ENCODE measurements at places on chromosomes 7 and 10.

GRCh38 chr7:131995324-131995723, 438.9 kb upstream of the PODXL start:
- no peak for DNase-seq

- no peak for DNase-seq
Measured at GRCh38 chr10:97768322-97769315, 3.2 kb downstream of the SFRP5 start.

DNA sequence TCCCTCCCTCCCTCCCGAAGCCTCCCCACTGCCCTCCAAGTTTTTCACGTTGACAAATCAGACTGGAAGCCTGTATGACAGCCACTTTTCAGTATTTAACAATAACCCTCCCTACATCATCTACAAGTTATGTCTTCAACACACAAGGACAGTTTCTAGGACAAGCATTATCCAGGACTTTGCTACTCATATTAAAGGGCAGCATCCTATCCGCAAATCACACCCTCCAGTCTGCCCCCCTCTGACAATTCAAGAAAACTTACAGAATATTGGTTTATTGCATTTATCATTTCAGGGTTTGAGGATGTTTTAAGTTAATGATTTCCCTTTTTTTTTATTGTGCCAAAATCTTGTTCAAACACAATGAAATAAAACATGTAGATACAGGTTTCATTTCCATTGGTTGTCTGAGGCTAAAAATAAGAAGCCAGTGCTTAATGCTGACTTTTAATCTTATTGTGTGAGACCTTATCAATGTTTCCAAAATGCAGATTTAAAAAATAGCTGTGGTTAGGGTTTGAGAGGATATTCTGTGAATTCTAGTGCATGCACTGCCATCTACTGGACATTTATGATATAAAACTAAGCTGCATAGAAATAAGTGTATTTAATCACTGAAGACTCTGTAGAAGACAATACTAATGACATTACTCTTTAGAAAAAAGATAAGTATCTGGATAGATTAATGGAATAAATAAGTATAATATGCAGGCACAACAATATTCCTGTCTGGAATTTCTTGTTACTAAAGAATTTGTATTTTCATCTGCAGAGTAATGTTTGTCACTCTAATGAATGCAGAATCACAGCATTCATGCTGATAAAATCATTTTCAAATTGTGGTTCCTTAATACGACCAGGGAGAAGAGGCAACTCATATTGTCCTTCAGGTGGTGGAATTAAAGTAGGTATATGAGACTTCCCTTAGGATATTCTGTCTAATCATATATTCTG, 64.1 kb downstream of the CAV1 start:
- no peak for DNase-seq

DNA sequence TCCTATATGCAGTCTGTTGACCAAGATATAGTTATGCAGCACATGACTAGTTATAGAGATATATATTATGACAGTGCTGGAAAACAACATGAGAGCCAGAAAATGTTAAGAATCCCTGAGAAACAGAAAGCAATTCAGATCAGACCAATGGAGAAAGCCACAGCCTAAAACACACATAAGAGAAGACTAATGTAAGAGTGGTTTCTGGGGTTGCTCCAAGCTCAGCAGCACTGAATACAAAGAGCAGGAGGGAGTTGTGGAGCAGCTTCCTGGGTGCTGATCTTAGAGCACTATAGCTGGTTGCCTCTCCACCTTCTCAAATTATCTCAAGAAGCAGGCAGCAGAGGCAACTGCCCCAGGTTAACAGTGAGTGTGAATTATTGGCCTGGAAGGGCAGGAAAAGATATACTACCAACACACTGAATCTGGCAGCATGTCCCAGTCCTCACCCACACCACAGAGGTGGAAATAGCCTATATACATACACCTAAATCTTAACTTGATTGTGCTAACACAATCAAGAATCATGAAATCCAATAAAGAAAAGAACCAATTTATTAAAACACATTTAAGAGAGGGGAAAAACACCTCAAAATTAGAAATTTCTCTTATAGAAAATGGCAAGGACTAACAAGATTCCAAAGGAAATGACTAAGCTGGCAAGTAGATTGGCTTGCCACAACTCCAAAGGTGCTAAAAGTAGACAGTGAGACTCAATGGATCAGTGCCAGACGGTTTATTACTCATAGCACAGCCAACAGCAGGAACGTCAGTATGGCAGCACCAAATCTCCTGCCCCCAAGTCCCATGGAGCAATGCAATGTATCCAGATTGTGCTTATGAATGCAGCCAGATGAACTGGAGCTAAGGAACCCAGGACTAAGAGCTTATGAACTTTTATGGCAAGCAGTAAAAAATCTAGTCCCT, 5.1 kb downstream of the PTTG1IP2 start:
- no peak for DNase-seq

DNA sequence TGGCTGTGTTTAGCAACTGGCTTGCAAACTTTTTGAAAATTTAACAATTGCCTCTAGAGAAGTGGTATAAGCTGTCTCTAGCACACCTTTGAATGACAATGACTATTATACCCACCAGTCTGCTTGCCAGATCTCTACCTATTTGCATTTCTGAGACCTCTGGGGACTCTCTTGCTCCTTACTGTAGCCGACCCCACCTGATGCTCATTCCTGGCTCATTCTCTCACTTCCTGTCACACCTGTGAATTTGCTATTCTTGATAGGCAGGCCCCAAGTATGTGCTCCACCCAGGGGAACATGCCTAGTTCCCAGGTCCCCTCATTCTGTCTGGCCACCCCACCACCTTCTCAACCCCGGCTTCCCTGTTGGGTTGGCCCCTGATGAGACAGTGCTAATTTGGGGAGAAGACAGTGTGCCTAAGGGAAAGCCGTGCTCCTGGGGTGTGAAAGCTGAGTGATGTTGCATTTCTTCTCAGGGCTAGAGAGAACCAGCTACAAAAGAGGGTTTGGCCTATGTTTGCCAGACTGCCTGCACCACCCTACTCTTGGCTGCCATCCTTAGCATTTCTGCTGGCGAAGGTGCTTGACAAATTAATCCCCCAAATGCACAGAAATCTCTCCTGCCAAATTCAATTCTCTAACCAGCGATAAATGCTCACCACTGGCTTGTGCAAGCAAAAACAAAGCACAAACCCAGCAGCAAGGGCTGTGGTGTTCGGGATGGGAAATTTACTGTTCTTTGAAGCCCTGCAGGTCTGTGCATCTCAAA, 138.2 kb downstream of the RPS24 start:
- no peak for DNase-seq

DNA sequence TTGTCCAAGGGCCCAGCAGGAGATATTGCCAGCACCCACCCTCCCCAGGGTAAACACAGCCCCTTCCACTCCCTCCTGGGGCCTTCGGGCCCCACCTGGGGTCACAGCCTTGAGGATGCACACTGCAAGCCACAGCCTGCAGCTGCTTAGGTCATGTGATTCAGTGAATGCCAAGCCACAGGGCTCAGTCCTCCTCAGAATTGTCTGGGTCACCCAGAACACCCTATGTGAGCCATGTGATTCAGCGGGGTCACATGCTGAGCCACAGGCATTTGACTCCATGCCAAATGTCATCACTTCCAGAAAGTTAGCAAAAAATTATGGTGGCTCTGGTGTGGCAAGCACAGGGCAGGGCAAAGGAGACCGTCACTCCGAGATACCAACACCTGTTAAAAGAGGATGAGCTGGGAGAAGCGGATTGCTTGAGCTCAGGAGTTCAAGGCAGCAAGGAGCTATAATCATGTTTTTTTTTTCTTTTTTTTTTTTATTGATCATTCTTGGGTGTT, 17.2 kb upstream of the PSAP start:
- no peak for DNase-seq

GRCh38 chr7:35252612-35253459, 1.1 kb downstream of the TBX20 start:
- no peak for DNase-seq

DNA sequence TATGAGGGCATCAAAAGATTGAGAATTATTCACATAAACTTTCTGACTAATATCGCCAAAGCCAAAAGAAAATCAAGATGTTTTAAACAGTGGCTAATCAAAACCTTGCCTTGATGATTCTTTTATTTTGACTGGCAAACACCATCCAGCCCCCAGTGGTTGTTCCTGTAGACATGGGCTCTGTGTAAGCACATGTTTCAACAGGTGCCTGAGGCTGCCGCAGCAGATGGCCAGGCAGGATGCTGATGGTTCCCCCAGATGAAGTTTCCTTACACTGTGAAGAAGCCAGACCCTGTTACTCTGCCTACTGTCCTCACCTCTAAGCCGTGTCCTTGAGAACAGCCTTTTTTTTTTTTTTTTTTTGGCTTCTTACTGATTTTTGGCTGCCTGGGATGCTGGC, 146.5 kb downstream of the RAB11FIP2 start:
- no peak for DNase-seq

DNA sequence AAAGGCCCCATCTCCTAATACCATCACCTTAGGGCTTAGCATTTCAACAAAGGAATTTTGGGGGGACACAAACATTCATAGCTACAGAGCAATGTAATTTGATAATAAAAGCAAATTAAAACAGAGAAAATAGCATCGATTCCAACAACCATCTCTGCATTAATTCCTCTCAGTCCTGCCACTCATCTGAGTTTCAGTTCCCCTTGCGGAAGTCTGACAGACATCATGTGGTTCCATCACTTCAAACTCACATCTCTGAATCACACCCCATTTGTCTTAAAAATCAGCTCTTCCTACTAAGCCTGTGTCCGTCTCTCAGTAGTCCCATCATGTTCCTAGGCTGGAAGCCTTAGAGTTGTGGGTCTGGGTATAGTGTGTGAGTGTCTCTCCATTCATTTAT, 3.6 kb downstream of the ADCK2 start:
- DNase-seq = no peak

DNA sequence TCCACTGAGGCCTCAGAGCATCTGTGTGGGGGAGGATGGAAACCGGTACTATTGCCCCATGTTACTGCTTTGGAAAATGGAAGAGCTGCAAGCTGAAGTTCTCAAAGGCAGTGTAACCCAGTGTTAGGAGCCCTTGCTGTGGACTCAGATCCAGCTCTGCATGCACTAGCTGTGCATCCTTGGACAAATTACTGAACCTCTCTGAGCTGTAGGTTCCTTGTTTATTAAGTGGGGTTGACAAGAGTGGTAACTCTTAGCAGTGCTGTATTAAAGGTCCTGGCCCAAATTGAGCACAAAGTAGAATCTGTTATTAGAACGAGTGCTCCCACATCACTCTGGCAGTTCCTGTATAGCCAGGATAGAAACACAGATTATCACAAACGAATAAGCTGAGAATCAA, 234.2 kb downstream of the USP6NL start:
- no peak for DNase-seq

- no peak for DNase-seq
Measured at GRCh38 chr10:116444527-116445142, 17.0 kb downstream of the PNLIPRP3 start.

GRCh38 chr10:130339911-130340310, 203.7 kb downstream of the GLRX3 start:
- no peak for DNase-seq
